A549 treated with Mapracorat at 1 μM for 4 hours (cell line): ENCODE measurements at places on chromosomes 6 and 20. TPM values are rescaled to one million over a fixed set of nuclear protein-coding genes. Genes with fewer than 3 reads are reported as not detected.

Gene C6orf132
- 1.9 to 3.0 TPM (median 2.5 TPM) in 5 replicates for total RNA-seq

Gene AKAP12
- total RNA-seq = 126 to 197 TPM (median 168 TPM) in 5 replicates

Gene RREB1
- 8.5 to 11.0 TPM (median 10.5 TPM) in 5 replicates for total RNA-seq

Gene CDSN
- 0.05 TPM in 1 of 5 replicates, not detected in the others for total RNA-seq

Gene PPP1R16B
- total RNA-seq = 0.11 to 0.22 TPM (median 0.15 TPM) in 5 replicates

Gene MEI4
- not detected in 5 replicates for total RNA-seq

Gene BTBD9
- total RNA-seq = 1.8 to 3.0 TPM (median 2.3 TPM) in 5 replicates

Gene MLN
- not detected in 5 replicates for total RNA-seq

Gene ENPP3
- total RNA-seq = not detected in 5 replicates

Gene SLC16A10
- 0.22 to 0.87 TPM (median 0.50 TPM) in 5 replicates for total RNA-seq

Gene RNF39
- not detected in 5 replicates for total RNA-seq

Gene SLC35F1
- not detected in 5 replicates for total RNA-seq

Gene OOEP
- not detected in 5 replicates for total RNA-seq

Gene LINC00237
- not detected in 5 replicates for total RNA-seq

Gene TNFRSF21
- total RNA-seq = 14.5 to 16.9 TPM (median 16.0 TPM) in 5 replicates

Gene CDC5L
- total RNA-seq = 10.6 to 15.0 TPM (median 12.7 TPM) in 5 replicates

Gene COL9A1
- not detected in 5 replicates for total RNA-seq

Gene SOX18
- 1.1 to 2.7 TPM (median 2.3 TPM) in 5 replicates for total RNA-seq

Gene MAP7
- total RNA-seq = 18.8 to 23.9 TPM (median 21.7 TPM) in 5 replicates

Gene B4GALT5
- 52.2 to 72.4 TPM (median 62.2 TPM) in 5 replicates for total RNA-seq

Gene LY86
- not detected in 5 replicates for total RNA-seq

Gene PRDM13
- 0.88 to 1.3 TPM (median 1.1 TPM) in 5 replicates for total RNA-seq
